RCC 7860 (cell line): ENCODE measurements at places on chromosomes 11 and 22.

GRCh38 chr11:131474947-131475346, 104.5 kb downstream of the NTM start:
- DNase-seq: no peak

DNA sequence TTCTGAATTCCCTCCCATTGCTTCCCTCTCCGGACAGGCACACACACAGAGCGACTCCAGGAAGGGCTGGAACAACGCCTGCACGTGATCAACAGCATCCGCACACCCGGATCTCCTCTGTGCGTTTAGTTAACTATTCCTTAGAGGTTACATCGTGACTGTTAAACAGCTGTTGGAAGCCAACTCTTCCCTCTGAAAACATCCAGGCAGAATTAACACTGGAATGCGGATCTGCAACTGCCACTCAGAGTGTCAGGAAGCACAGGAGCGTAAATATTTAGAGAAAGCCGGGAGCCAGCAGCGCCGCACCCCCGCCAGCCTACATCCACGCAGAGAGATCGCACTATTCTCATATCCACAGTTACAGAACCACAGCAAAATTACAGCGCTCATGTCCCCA, 46.2 kb downstream of the SHANK2 start:
- no peak for DNase-seq

DNA sequence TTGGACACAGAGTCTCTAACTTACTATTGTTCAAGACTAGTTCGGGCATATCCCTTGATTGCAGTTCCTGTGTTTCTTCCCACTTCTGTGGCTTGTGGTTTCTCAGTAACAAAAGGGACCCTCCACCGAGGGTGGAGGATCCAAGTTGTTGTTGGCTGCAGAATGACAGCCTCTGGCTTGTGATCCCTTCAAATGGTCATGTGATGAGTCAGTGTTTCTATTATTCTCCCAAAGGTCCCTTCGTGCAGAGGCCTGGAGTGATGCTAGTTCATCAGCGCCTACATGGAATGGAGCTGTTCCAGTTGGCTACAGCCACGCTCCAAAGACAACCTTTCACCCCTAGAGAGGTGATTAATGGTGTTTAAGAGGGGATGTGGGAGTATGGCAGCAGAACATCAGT, 2.6 kb upstream of the VWCE start:
- DNase-seq: peak; percentile 71

DNA sequence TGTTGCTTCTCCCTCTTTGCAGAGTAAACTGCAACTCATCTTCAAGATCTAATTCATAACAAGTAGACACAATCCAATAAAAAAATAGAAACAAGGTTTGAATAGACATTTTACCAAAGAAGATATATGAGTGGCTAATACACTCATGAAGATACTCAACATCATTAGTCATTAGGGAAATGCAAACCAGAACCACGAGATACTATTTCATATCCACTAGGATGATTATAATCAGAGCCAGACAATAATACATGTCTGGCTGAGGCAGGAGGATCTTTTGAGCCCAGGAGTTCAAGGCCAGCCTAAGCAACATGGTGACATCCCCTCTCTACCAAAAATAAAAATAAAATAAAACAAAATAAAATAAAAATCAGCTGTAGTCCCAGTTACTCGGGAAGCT, 85.0 kb downstream of the ATG16L2 start:
- no peak for DNase-seq

GRCh38 chr22:30893434-30894370, 74.9 kb downstream of the MORC2 start:
- no peak for DNase-seq

- DNase-seq: no peak
These were observed 928.9 kb downstream of the TBC1D22A start for GRCh38 chr22:47691152-47691895.
